WTC11 (cell line): ENCODE measurements at places on chromosomes 4 and X.

DNA sequence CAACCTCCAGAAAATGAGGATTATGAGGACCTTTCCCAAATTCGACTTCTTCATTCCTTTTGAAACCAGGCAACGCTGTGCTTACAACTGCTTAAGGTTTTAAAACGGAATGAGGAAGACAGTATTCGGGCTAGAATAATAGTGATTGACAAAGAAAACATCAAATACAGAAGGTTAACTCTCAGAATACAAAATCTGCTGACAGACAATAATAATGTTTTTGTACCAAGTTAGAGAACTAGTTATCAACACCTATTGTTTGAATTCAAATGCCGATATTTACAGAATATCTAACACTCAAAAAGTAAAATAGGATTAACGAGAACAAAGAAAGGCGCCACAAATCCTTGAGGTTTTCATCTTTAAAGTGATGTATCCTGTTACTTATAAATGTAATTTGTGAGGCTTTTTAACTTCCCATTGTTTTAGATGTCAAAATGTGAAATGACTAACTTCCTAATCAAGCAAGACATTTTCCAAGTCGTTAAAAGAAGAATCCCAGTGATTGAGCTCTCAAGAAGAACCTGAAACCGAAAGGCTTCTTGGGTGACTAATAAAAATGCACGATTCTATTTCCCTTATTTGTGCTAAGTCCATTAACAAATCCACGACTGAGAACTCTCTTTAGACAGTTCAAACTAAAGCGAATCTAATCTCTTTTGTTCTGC, 118.3 kb downstream of the SORBS2 start:
- no peak for DNase-seq

- DNase-seq: peak; percentile 19
These were observed 183.8 kb upstream of the NUDT10 start for GRCh38 chrX:51148848-51149247.

GRCh38 chr4:168218645-168219044, 99.9 kb downstream of the DDX60 start:
- no peak for DNase-seq

DNA sequence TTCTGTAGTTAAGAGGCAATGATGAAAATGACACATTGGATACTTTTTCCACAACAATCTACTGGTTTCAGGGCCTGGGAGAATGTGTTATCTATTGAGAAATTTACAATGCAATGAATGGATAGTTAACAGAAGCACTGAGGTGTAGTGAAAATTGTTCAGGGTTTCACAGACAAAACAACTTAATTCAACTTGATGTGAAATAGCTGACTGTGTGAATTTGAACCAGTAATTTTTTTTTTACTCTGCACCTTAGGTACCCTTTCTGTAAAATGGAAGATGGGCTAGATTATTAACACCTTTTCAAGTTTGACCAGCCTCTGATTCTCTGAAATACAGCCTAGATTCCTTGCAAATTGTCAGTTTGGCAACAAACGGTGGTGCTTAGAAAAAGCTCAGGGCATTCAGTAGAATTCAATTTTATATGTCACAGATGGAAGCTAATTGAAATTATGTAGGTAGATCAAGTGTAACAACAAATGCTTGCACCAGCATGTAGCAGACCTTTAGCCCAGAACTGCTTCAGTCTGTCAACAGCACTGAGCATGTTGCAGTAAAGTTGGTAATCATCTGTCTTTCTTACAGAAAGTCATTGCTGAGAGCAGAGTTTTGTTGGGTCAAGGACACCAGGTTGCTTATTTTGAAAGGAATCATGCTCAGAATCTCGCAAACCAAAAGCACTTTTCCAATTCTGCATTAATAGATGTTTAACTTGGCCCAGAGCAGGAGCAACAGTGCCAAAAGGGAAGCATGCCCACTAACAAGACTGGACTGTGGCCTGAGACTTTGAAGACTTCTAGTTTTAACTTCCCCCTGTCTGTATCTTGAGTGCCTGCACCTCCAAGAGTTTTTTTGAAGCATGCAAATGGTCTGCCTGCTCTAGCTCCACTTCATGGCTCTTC, 526.6 kb downstream of the PACRGL start:
- DNase-seq: no peak

GRCh38 chr4:111792632-111793031, 352.6 kb upstream of the FAM241A start:
- no peak for DNase-seq

DNA sequence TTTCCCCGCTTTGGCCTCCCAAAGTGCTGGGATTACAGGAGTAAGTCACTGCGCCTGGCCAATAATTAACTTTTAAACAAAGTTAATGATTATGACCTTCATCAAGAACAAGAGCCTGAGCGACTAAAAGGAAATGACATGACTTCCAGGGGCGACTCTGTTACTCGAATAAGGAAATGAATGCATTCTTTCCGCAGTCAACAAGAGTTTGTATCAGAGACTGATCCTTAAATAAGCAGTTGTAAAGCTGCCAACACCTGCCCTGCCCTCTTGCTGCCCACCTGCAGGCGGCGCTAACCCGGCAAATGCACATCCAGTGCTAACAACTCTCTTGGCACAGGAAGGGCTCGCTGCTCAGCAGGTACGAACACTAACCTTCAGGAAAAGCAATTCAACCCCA, 27.3 kb downstream of the WDR1 start:
- DNase-seq: peak; percentile 44

GRCh38 chr4:8741513-8742226, 130.0 kb downstream of the HMX1 start:
- DNase-seq: no peak

- no peak for DNase-seq
These were observed 26.7 kb downstream of the CTBP1 start for GRCh38 chr4:1222036-1222789.

DNA sequence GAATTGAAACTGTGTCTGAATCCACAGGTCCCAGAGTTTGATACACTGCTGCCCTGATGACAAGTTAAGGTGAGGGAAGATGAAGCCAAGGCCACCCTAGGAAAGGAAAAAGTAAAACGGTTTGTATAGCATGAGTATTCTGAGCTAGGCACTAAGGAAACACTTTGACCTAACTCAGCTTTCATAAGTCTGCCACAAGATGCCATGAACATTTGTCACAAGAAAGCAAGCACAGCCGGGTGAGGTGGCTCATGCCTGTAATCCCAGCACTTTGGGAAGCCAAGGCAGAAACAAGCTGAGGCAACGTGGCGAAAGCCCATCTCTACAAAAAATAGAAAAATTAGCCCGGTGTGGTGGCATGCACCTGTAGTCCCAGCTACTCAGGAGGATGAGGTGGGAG, 34.2 kb downstream of the ELOVL6 start:
- DNase-seq: no peak

DNA sequence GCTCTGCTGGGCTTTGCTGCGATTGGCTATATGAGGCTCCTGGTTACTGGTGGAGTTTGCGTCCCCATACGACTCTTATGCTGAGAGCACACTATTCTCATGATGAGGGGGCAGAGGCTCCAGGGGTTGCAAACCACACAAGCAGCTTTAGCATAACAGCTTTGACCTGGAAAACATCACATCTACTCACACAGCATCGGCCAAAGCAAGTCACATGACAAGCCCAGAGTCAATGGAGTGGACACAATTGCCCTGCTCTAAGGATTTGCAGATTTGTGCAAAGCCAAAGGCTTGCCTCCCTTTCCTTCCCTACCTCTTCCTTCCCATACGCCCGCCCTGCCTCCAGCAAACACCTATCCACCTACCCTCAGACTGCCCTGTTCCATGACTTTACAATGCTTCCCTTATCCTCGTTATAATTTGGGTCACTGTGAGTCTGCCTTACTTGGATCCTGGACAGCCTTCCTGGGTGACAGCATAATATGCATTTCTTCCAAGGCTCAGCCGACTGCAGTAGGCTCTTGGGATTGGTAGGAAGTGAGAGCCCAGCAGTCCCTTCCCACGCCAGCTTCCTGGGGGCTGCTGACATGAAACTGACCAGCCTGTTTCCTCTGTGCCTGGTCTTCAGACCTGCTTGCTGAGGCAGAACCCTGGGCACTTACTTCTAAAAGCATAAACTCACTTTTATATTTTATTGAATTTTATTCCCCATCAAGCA, 208.2 kb upstream of the PSAPL1 start:
- no peak for DNase-seq

DNA sequence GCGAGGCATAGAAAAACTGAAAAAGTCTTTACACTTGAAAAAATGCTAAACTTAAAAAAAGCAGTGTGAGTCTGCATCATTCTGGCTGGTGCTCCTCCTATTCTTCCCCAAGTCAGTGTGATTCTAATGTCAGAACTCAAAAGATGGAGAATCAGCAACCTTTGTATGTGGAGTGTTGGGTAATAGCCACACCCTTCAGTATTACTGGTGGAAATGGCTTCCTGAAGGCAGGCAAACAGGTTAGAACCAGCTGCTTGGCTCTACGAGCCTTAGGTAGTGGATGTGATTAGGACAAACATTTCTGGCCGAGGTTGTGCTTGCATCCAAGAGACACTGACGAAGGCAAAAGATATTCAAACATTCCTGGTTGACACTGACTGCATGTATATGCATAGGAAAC, 353.4 kb upstream of the TACR3 start:
- DNase-seq: no peak

- no peak for DNase-seq
These were observed 200.0 kb downstream of the DCLK2 start for GRCh38 chr4:150278206-150278605.

DNA sequence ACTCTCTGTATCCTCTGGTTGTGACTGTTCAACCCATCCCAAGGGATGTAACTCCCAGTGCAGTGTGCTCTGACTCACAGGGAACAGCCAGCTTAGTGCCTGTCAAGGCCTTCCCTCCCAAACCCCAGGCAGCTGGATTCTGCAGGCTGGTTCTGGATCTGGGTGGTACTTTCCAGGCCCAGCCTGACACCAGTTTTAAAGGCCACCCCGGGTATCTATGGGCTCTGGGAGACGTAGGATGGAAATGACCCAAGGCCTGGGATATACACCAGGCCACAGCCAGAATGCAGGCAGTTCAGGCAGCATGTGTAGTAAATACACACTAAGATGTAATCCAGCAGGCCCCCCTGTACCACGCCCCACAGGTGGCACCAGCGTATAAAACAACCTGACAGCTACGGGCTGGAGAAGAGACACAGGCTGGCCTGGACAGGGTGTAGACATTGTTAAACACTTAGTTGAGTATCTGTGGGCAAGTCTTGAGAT, 64.2 kb downstream of the SPINK2 start:
- peak; percentile 23 for DNase-seq
